Activated CD4-positive, alpha-beta T cell treated with anti-CD3 and anti-CD28 coated beads, Interleukin-2, amount 50 U/mL, for 24 hours (primary cell): ENCODE measurements at places on chromosomes 6 and 20.

- no peak for DNase-seq
Measured at GRCh38 chr6:100105138-100105537, 111.1 kb upstream of the MCHR2 start.

GRCh38 chr6:107822176-107823046, 1.7 kb downstream of the SCML4 start:
- DNase-seq = no peak

DNA sequence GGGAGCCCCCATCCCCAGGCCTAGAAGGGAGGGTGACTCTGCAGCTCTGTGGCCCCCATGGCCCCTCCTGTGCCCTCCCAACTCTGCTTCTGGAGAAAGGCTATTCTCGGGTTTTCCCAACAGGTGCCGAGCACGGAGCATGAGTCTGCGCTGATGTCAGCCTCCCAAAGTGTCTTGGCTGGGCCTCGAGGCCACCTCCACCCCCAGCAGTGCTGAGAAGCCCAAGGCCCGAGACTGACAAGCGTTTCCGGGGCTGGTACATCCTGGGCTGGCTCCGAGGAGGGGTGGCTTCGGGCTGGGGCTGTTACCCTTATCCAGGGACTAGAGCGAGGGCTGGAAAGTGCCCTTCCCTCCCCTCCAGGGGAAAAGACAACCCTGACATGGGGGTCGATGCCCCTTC, 60.2 kb upstream of the GATA5 start:
- DNase-seq = no peak

DNA sequence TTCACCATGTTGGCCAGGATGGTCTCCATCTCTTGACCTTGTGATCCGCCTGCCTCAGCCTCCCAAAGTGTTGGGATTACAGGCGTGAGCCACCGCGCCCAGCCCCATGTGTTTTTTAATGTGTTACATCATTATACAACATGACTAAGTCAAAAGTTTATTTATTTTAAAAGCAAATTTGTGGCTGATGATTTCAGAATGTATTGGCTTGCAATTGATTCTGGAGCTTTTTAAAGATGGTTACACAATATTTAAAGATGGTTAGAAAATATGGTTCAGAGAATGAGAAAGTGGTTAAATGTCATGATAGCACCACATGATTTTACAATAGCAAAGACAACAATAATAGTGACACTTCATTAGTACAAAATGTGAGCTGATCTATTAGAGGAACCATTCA, 80.5 kb downstream of the SASH1 start:
- DNase-seq = no peak

- no peak for DNase-seq
Measured at GRCh38 chr6:89434150-89434499, 1.2 kb downstream of the ANKRD6 start.

GRCh38 chr6:125195526-125195925, 42.0 kb downstream of the TPD52L1 start:
- no peak for DNase-seq

DNA sequence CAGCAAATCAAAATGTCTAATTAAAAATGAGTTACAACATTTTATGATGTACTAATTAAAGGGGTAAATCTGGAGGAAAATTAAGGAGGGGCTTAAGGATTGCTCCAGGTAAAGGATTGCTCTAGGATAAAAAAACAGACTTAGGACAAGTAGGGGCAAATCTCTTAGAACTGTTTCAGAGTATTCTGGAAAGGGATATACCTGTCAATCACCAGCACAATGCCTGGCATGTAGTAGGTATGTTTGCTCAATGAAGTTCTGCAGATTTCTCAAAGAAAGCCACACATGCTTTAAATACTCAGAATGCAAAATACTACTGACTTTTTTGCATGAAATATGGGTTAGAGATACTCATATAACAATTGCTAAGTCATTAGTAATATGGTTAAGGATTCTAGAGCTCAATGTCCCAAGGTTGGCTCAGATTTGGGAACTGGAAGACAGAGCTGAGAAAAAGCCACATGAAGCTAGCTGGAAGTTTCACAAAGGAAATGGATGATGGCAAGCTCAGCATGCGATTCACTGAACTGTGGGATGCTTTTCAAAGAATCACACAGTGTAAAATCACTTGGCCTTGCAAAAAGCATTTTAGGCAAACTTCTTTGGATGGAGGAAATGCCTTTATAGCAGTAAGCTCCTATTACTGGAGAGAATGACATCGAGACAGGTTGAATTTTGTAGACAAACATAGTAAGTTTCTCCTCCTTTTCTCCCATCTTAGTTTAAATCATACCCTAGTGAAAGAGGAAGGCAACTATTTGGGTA, 72.8 kb downstream of the MAP3K5 start:
- no peak for DNase-seq
